ENCODE measurements at places on chromosomes 7 and 10.

DNA sequence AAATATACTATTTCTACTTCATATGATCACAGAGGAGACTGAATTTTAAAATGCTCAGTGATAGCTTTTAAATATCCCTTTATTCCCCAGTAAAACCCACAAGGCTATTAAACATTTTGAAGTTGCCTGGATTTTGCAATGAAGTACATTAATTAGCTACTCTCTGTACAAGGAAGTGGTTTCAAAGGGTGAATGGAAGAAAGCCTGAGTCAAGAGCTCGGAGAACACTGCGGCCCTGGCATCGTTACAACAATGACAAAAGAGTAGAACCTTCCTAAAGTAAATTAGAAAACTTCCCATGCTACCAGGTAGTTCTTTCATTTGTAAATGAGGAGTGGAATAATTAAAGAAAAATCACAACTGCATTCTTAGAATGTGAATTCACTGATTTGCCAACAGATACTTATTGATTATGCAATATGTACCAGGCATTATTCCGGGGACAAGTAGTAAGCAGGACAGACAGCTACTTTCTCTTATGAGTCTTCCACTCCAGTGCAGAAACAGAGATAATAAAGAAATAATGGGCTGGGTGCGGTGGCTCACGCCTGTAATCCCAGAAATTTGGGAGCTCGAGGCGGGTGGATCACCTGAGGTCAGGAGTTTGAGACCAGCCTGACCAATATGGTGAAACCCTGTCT is 63.0 kb downstream of the ZNF22 start:
- no peak for DNase-seq

DNA sequence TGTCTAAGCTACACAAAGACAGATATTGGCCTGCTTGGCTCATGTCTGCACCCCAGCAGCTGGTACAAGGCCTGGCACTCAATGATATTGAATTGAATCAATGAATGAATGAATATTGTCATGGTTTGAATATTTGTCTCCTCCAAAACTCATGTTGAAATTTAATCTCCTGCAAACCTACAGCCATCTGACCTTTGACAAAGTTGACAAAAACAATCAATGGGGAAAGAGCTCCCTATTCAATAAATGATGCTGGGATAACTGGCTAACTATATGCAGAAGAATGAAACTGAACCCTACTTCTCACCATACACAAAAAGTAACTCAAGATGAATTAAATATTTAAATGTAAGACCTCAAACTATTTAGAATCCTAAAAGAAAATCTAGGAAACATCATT is 144.7 kb downstream of the CYP26A1 start:
- DNase-seq, result no peak

GRCh38 chr7:134701272-134701671 is 54.6 kb downstream of the BPGM start:
- no peak for DNase-seq

DNA sequence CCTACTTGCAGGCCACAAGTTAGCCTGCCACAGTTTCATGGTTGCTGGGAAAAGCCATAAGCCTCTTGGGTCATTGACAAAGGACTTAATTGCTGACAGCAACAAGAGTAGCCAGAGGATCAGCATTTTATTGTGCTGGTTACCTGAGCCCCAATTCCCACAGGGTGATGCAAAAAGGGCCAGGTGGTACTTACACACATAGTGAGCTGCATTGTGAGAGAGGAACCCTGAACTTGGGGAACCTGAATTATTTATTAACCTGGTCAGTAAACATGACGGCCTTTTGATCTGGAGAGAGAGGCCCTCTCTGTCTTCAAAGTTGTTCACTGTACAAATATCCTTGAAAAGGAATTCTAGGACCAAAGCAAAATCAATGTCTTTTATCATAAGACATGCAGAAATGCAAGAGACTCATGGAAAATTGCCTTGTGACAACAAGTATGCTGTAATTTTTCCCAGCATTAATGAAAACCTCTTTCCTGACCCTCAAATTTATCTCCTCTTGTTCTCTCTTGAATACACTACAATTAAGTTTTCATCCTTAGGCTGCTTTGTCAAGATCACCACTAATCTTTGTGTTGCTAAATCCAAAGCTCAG is 102.9 kb upstream of the PHYHIPL start:
- no peak for DNase-seq

- DNase-seq, result no peak
Observed at GRCh38 chr10:103054621-103055020, 136.5 kb downstream of the CNNM2 start.

DNA sequence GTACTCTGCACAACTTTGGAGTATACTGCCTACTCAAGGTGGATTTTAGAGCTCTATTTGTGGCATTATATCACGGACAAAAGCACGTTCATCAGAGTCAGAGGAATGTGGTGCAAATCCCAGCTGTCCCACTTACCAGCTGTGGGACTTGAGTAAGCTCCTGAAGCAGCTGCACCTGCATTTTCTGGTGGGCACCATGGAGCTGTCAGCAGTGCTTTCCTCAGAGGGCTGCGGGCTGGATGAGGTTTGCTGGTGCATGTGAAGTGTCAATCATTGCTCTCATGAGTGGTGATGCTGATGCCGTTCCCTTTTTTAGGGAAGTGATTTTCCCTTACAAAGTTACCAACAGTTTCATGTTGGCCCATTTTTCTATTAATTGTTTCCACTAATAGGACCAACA is 53.4 kb downstream of the EGFR start:
- DNase-seq, result no peak

DNA sequence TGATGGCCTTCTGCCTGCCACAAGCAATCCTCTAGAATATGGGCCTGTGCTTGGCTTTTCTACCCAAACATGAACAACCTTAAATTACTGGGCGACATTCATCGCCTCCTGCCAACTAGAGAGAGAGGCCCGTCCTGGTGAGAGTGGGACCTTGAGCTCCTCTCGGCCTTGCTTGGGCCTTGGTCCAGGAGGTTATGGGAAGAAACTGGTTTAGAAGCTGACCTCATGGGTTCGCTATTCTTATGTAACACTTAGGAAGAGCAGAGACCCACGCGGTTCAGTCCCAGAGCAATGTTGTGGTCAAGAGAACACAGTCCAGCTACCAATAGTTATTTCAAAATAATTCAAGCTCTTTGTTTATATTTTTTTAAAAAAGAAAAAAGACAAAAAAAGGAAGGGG is 176.3 kb upstream of the ZNF32 start:
- no peak for DNase-seq

DNA sequence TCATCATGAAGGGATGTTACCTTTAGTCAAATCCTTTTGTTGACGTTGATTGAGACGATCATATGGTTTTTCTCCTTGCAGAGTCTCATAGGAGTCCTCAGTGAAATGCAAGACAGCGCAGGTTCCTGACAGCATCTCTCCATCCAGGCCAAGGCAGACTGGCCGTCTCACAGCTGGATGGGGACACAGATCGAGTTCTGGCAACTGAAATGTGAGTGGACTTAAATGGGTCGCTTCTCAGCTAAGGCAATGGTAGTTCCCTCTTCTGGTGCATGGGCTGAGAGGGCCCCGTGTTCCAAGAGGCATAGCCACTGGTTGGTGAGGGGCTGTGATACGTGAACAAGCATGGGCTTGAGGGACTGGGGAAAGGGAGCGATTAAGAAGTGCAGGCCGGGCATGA is 99.3 kb upstream of the CPXM2 start:
- DNase-seq, result no peak

GRCh38 chr7:7428806-7429205 is 106.9 kb downstream of the COL28A1 start:
- no peak for DNase-seq

DNA sequence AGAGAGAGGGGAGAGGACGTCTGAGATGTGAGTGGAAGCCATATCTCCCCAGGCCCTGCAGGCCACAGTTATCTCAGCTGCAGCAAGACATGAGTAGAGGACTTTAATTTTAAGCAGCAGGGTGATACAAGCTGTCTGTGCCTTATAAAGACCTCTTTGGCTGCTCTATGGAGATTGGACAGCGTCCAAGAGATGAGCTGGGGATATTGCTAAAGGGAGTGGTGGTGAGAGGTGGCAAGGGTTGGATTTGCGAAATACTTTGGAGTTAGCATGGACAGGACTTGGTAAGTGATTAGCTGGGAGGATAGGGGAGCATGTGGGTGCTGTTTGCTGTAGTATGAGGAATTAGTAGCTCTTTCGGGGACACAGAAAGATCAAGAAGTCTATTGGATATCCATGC is 191.8 kb downstream of the CACNB2 start:
- no peak for DNase-seq

DNA sequence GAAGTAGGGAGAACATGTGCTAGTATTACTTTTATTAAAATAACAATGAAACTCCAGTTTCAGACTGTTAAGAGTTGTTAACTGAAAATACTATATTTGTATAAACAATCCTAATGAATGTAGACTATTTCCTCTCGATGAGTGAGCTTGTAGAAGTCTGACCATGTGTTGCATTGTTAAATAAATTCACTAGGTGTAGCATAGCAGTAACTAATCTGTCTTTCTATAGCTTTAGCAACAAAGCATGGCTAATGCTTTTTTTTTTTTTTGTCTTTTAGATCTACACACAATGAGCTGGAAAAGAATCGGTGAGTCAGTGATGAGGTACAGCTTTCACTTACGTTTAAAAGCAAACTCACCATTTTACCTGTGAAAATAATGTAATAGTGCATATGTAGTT is 37.1 kb downstream of the MXI1 start:
- DNase-seq, result no peak
